ENCODE measurements at places on chromosomes 16 and 17.

- peak; percentile 14 for DNase-seq
Observed at GRCh38 chr16:19389246-19389645, 28.4 kb upstream of the TMC5 start.

DNA sequence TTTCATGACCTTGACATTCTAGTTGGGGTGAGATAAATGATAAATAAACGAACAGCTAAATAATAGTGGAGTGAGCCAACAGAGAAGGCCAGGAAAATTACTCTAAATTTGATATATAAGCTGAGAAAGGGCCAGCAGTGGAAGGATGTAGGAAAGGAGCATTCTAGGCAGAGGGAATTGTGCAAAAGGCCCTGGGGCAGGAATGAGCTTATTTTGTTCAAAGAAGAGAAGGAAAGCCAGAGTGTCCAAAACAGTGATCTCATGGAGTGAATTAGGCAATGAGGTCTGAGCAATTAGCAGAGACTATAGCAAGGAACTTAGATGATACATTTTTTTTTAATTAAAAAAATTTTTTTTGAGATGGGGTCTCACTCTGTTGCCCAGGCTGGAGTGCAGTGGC, 43.3 kb upstream of the CLEC19A start:
- DNase-seq = no peak

DNA sequence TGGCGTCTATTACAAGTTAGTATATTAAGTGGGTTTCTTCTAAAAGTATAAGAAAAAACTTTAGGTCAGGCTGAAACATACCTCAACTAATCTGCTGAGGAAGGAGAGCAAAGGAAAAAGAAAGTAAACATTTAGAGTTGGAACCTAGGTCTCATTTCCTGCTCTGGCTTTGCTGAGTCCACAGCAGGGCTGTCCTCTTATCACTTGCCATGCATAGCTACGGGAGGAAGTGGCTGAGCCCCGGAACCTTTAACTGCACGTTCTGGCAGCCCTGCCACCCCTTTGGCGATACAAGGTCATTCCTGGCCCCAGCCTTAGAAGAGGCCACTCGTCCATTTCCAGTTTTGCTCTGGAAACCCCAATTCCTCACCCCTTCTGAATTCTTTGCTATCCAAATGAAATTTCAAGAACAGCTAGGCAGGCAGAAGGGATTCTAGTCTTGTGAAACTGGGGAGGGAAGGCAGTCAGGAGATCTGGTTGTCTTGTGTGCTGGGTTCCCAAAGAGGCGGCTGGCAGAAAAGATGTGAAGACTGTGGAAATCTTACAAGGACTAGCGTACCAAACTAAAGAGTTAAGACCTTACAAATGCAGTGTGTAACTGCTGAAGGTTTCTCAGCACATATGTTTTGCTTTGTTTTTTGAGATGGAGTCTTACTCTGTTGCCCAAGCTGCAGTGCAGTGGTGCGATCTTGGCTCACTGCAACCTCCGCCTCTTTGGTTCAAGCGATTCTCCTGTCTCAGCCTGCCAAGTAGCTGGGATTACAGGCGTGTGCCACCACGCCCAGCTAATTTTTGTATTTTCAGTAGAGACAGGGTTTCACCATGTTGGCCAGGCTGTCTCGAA, 19.1 kb downstream of the WIPI1 start:
- no peak for DNase-seq

DNA sequence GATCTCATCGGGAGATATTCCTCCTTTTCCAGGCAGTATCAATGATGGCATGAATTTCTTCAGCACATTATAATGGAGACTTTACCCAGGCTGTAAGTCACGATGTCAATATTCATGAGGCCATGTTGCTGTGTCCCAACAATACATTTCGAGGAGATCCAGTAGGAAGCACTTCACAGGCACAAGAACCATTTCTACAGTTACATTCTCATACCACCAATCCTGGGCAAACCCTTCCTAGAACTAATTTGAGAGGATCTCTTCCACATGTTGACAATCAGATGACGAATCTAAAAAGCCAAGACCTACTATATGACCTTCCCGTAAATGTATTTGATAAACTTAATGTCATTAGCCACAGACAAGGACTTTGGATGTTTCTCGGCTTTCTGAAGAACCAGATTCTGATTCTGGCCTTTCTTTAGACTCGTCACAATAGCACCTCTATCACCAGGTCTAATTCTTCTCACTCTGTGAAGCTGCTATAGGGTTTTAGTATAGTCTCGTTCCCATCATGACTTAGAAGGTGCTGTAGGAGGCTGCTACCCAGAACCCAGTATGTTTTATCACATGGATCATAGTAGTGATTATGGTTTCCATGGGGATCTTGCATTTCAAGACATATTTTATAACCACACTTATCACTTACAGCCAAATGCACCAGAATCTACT, 40.2 kb downstream of the C16orf87 start:
- DNase-seq = no peak

DNA sequence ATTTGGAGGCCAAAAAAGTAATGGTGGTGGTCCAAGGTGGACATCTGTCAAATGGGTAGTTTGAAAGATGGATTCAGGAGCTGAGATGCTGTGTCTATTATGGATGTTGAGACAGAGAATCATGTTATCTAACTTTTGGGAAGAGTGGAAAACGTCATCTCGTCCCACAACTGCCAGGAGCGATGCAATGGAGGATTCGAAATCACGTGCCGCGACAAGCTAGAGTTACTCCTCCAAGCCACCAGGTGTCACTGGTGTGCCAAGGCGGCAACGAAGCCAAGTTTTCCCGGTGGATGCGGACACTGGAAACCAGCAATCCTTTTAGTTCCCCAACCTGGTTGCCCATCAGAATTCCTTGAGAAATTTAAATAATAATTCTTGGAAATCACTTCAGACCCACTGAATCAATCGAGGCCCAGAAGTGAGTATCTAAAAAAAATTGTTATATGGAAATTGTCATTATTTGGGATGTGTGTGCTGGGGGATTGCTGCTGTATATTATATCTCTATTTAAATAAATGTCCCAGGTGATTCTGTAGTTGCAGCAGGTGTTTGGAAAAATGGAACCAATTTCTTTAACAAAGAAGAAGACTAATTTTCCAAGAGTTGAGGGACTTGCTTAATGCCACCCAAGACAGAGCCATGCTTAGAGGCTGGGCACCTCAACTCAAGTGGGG, 206.1 kb downstream of the HAPSTR1 start:
- no peak for DNase-seq

- DNase-seq = no peak
Observed at GRCh38 chr17:27453471-27453870, 2.8 kb upstream of the KSR1 start.

DNA sequence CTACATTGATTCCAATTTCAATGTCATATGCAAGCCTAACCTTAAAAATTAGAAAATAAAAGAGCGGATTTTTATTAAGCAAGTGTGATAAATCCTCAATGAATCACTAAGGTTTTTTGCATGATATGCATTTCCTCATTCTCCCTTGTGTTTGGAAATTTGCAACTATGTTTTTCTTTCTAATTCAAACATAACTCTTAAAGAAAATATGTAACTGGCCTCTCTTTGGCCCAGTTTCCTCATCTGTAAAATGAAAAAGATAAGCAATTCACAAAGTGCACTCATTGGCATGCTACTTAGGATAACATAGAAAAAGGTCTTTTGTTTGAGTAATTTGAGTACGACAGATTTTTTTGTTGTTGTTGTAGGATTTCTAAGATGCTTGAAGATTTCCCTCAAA, 295.5 kb downstream of the CDH11 start:
- DNase-seq = no peak

GRCh38 chr16:87140211-87141200, 176.7 kb downstream of the C16orf95 start:
- no peak for DNase-seq

Measured in stimulated activated CD8-positive, alpha-beta memory T cell treated with anti-CD3 and anti-CD28 coated beads, Interleukin-7, amount 100 ng/mL, for 24 hours (primary cell).